ENCODE measurements at places on chromosomes 1 and 21. TPM values are rescaled to one million over a fixed set of nuclear protein-coding genes. Genes with fewer than 3 reads are reported as not detected.

Gene WNT2B
- 0.91 TPM for total RNA-seq

DNA sequence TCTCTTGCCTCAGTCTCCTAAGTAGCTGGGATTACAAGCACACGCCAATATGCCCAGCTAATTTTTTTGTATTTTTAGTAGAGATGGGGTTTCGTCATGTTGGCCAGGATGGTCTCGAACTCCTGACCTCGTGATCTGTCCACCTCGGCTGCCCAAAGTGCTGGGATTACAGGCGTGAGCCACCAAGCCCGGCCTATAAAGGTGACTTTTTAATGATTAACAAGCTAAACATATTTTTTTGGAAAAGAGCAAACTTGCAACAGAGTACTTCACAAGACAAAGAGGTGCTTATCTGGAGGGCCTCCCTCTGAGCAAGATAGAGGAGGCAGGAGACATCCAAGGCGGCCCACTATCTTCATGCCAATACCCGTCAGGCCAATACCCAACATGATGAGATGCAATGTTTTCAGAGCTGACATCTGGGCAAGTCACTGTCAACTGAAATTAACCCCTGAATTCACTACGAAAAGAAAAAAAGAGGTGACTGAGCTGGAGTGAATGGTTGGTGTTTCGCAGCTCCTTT is 10.5 kb downstream of the BCAR3 start:
- no peaks in the 10 kb centered on the region for H3K4me1 ChIP-seq
- DNase-seq = no peak
- no peak overlapping the region for H3K27ac ChIP-seq
- H3K4me3 ChIP-seq = no peak overlapping the region
- no peaks in the 10 kb centered on the region for H3K36me3 ChIP-seq

Gene PPFIA4
- 1.4 TPM for total RNA-seq

GRCh38 chr1:221776495-221777301 is 34.8 kb upstream of the DUSP10 start:
- H3K27me3 ChIP-seq = no peaks in the 10 kb centered on the region
- DNase-seq = no peak
- no peaks in the 10 kb centered on the region for H3K36me3 ChIP-seq
- H3K4me3 ChIP-seq = no peak overlapping the region
- H3K4me1 ChIP-seq = peaks cover 48% of the 10 kb centered on the region

Gene SPATA45
- not detected for total RNA-seq

DNA sequence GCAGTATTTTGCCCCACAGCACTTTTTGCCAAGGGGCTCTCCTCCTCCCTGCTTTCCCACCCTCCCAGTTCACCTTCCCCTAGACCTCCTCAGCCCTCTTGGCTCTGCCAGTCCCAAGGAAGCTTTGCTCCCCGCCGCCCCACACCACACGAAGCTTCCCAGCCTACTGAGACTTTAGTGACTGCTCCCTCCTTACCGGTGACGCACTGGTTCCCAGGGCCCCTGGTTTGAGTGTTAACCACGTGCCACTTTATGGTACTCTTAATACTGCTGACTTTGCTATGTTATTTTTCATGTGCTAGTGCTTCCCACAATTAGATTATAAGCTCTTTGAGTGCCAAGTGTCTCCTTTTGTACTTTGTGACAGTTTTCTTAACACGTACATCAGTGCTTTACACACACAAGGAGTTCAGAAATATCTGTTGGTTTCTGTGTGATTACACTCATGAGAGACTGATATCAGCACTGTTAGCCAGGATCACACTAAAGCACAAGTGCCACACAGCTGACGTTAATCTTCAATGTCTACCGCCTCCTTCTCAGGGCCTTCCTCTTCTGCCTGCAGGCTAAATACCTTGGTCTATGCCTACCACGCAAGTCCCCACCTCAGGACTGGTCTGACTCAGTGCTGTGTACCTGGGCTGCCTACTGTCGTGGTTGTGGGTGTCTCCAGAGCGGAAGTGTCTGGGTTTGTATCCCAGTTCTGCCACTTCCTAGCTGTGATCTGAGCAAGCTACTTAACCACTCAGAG is 61.0 kb downstream of the DNTTIP2 start:
- H3K27ac ChIP-seq = no peak overlapping the region
- peak; percentile 74 for DNase-seq
- H3K36me3 ChIP-seq = no peaks in the 10 kb centered on the region
- no peaks in the 10 kb centered on the region for H3K27me3 ChIP-seq

Gene CFAP74
- not detected for total RNA-seq

DNA sequence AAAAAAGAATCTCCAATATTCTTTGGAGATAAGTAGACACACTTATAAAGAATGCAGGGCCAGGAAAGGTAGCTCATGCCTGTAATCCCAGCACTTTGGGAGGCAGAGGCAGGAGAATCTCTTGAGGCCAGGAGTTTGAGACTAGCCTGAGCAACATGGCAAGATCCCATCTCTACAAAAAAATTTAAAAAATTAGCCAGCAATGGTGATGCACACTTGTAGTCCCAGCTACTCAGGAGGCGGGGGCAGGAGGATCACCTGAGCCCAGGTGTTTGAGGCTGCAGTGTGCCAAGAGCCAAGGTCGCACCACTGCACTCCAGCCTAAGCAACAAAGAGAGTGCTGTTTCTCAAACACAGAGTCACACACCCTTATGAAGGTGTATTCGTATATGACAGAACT is 385.0 kb downstream of the SMYD3 start:
- H3K4me3 ChIP-seq = no peak overlapping the region
- no peaks in the 10 kb centered on the region for H3K36me3 ChIP-seq
- peaks cover 12% of the 10 kb centered on the region for H3K4me1 ChIP-seq
- no peaks in the 10 kb centered on the region for H3K27me3 ChIP-seq
- no peak overlapping the region for H3K27ac ChIP-seq

All from CD4-positive, alpha-beta memory T cell (primary cell).